GM23248 (cell line): ENCODE measurements at places on chromosomes 13 and 19.

DNA sequence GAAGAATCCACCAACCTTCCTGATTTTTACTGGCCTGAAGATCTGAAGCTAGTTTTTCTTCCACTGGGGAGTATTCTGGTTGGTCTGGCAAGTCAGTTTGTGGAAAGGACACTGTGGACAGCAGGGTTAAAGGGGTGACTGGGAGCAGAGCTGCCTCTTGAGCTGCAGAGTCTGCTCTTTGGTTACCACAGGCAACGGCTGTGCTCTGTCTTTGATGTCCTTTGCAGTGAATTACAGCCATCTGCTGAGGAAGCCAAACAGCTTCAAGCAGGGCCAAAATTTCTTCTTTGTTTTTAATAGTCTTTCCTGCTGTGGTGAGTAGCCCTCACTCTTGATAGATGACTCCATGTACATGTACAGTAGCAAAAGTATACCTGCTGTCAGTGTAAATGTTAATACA lies 75.7 kb downstream of the ZNF100 start:
- DNase-seq: no peak

DNA sequence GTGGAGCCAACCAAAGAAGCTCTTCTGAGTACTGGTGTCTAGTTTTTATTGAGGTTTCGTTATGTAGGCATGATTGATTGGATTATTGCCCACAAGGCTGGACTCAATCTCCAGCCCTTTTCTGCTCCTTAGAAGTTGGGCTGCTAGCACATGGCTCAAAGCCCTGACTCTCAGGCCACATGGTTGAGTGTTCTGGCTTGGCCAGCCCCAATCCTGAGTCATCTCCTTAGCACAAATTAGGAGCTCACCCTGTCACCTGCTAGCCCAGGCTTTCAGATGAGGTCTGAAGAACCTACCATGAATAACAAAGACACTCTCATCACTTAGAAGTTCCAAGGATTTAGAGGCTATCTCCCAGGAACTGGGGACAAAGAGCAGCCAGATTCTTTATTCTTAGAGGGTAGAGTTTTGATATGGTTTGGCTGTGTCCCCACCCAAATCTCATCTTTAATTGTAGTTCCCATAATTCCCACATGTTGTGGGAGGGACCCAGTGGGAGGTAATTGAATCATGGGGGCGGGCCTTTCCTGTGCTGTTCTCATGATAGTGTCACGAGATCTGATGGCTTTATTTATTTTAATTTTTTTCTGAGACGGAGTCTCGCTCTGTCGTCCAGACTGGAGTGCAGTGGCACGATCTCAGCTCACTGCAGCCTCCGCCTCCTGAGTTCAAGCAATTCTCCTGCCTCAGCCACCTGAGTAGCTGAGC lies 11.3 kb downstream of the DPY19L3 start:
- peak; percentile 49 for DNase-seq

GRCh38 chr13:25170554-25171111 lies 1.5 kb downstream of the AMER2 start:
- DNase-seq: peak; percentile 9

GRCh38 chr13:23871616-23872220 lies 17.5 kb downstream of the MIPEP start:
- DNase-seq: peak; percentile 55

DNA sequence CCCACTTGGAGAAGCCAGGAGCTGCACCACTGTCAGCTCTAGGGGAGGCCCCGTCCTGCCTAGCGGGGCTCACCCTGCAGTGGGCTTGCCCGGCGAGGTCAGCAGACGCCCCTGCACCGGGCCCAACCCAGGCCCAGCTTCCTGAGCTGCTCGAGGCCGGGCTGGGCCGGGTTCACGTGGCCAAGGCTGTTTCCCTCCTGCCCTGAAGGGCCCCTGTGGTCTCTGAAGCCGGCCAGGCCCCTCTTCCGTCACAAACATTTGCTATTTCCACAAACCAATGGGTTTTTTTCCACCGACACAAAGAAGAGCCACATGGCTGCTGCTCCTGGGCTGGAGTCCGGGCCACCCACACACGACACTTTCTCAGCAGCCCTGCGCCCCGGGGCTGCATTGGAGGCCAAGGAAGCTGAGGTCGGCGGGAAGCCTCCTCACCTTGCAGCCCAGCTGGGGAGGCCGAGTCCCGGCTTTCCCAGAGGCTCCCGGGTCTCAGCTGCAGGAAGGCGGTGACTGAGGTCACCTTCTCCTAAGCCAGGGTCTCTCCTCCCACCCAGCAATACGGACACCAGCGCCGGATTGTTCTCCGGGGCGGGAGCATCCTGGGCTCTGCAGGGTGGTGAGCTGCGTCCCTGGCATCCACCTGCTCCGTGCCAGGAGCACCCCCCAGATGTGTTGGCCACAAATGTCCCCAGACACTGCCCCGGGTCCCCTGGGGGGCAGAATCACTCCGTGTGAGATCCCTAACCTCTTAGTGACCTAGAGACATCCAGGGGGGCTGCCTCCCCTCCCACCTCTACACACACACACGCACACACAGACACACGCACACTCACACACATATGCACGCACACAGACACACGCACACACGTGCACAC lies 80.5 kb downstream of the GADD45B start:
- DNase-seq: no peak

- DNase-seq: peak; percentile 78
Measured at GRCh38 chr19:16771618-16772017, 52.0 kb downstream of the NWD1 start.

DNA sequence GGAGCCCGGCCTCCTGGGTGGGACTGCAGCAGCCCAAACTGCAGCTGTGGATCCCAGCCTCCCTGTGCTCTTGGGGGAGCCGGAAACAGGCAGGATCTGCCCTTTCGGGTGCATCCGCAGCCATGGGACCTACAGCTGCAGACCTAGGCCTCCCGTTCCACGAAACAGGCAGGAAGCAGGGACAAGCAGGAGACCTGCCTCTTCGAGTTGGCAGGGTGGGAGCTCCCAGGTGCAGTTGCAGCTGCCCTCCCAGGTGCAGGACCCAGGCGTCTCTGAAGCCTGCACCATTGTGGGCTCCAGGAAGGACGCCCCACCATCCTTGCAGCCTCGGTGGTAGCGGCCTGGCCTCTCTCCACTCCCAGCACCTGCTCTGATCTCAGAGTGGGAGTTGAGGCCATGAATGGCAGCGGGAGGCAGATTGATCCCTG lies 189.0 kb upstream of the KLHL1 start:
- DNase-seq: no peak

GRCh38 chr13:51776179-51776578 lies 27.8 kb downstream of the DHRS12 start:
- DNase-seq: peak; percentile 24

DNA sequence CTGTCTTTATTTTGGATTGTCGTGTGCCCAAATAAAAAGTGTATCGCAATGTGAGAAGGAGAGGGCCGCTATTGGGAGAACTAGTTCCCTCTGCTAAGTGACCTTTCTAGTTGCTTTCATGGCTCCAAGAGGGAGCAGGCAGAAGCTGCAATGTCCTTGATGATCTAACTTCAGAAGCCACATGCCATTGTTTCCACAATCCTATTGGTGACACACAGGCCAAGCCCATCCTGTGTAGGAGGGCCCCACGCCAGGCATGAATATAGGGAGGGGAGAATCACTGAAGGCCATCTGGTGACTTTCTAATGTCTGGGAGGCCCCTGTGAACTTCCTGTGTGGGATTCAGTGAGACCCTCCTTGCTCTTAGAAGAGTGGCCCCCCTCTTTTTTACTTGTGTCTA lies 47.8 kb upstream of the KPNA3 start:
- peak; percentile 31 for DNase-seq

GRCh38 chr13:111597618-111598017 lies 277.2 kb downstream of the TEX29 start:
- DNase-seq: no peak

DNA sequence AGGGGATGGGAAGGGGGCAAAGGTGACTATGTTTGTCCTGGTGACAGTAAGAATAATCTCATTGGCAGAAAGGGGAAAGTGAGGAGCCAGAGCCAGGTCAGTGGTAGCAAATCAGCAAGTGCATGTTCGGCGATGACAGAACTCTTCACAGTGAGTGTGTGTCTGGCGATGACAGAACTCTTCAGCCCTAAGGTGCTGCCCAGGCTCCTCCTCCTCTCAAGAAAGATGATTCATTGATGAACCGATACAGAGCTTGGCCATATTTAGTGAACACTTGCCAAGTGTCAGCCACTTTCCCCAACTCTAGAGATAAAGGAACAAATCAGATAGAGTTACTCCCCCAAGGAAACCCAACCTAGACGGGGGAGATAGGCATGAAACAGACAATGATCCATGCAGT lies 199.3 kb upstream of the UBL3 start:
- DNase-seq: peak; percentile 39

DNA sequence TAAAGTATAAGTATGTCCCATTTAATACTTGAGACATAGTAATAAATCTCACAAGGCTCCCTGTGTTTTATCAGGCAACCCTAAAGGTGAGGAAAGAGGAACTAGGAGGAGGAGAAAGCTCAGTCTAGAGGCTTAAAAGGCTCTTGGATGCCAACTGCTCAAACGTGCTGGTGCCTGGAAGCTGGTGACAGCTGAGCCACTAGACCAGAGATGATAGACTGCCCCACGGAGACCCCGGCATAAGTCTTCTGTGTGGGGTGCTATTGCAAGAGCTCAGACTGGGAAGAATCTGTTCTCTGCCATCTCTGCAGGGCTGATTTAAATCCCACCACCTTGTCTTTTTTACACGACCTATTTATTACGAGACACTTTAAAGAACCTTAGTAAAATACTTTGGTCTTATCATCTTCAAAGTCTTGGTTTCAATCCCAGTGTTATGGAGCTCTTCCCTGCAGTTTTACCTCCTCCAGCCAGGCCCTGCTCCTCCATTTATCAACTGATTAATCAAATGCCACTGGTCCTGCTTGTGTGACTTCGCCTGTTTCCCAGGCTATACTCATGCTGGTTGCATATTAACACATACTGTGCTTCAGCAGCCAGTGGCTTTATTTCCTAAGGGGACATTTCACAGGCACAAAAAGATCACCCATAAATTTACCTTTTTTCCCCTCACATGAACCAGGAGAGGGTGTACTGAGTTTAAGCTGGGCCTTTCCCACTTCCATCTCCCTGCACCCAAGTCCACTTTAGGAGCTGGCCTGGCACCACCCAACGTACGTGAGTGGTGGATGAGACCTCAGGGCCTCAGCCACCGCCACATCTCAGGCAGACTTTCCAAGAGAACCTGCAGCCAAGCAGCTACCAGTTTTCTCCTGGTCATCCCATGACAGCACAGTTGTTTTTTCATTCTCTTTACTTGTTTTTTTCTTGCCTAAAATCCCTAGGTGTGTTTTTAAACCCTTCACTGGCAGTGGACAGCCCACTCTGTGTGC lies 7.8 kb upstream of the ATP12A start:
- DNase-seq: peak; percentile 43

GRCh38 chr19:8017808-8018207 lies 12.4 kb upstream of the ELAVL1 start:
- no peak for DNase-seq

DNA sequence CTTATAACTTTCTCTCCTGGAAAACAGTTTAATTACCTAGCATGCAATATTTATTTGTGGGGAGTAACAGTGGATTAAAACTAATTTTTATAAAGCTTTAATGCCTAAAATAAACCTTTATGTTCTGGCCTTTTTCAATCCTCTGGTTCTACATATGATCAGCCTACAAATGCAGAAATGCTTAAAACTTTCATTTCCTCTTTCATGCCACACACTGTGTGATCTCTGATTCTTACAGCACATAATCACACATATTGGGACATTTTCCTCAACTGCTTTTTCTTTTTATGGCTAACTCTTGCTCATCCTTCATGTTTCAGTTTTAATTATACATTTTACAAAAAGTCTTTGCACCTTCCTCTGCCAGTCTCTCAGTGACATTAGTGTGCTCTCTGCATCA lies 910.8 kb upstream of the SLITRK6 start:
- no peak for DNase-seq

GRCh38 chr19:44644402-44645016 lies 799 bp downstream of the PVR start:
- peak; percentile 67 for DNase-seq

GRCh38 chr13:22821589-22821988 lies 359.2 kb upstream of the SGCG start:
- no peak for DNase-seq
